ENCODE measurements at places on chromosomes 13 and 19.

DNA sequence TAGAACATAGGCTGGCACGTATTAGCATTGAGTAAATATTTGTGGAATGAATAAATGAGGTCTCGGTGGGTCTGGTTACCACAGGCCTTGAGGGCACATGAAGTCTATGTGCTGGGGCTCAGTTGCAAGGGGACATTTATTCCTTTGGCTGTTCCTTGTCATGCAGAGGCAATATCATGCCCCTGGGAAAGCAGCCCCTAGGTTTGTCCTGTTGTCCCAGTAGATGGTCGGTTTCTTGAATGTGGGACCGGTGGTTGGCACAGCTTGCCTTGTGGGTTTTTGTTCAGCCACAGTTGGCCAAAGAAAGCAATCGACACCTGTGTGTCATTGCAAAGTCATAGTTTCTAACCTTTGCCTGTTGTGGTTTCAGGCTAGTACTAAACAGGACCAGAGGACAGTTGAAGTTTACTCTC, 24.7 kb upstream of the GPR183 start:
- DNase-seq: no peak

- no peak for DNase-seq
These were observed 65.8 kb upstream of the SLITRK6 start for GRCh38 chr13:85864963-85865530.

GRCh38 chr19:17557466-17557865, 2.0 kb downstream of the COLGALT1 start:
- no peak for DNase-seq

GRCh38 chr19:37987356-37988332, 80.6 kb downstream of the SIPA1L3 start:
- no peak for DNase-seq

GRCh38 chr13:104683789-104684188, 1617.6 kb upstream of the SLC10A2 start:
- no peak for DNase-seq

GRCh38 chr13:39197647-39198007, 159.4 kb downstream of the NHLRC3 start:
- no peak for DNase-seq

- no peak for DNase-seq
These were observed 56.6 kb upstream of the ABCC4 start for GRCh38 chr13:95357875-95358274.

- DNase-seq: peak; percentile 69
These were observed 19.4 kb downstream of the ACTN4 start for GRCh38 chr19:38666663-38667511.

- no peak for DNase-seq
These were observed 11.7 kb downstream of the SLC27A1 start for GRCh38 chr19:17481986-17482385.
